Effector CD8-positive, alpha-beta T cell (primary cell): ENCODE measurements at places on chromosomes 6 and 20.

DNA sequence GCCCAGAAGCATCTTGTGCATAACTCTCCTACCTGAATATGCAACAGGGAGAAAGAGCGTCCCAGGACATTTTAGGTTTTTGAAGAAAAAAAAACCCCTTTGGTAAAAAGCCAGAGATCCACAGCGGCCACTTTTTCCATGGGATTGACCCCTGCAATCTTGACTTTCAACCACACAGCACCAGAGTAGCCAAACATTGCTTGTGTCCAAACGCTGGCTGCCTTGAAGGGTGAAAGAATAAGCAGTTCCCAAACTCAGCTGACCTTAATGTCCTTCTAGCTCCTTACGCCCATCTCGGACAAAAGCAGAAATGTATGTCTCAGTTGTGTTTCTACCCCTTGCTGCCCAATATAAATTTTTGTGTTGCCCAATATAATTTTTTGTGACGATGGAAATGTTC lies 1.2 kb upstream of the MOG start:
- DNase-seq: no peak

DNA sequence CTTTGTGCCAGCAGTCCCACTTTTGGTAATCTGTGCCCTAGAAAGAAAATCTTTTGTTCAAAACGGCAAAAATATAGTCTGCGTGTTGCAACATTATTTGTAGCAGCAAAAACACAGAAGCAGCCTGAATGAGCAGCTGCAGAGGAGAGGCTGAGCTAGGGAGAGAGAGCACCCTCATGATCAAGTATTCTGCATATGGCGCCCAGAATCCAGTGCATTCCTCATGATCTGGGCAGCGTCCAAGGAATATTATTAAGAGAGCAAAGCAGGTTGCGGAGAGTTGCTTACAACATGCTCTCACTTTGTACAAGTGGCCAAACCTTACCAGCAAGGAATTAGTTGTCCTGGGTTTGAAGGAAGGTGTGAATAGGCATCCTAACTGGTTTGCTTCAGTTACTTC lies 25.9 kb downstream of the KIZ start:
- DNase-seq: no peak

DNA sequence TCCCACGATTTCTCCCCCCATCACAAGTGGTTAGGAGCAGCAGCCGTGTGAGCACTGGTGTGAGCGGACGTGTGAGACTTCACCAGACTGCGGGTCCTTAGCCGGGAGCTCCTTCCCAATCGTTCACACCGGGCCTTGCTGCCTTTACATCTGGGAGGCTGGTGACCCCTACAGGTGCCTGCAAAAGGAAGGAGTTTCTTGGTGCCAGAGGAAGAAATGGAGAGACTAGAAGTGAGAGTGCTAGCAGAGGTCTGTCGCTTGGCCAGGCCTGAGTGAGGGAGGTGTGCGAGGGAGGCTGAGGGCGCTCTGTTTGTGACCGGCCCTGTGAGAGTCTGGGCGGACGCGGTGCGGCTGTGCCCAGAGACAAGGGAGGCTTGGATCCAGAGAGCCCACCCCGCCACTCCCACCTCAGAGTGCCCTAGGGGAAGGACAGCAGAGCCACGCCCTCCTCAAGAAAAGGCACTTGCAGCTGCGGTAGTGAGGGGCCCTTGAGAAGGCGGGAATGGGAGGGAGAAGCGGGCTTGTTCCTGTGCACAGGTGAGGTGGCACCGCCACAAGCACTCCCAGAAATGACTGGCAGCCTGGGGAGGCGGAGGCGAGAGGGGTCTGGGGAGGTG lies 10.0 kb upstream of the ARMC2 start:
- DNase-seq: no peak

DNA sequence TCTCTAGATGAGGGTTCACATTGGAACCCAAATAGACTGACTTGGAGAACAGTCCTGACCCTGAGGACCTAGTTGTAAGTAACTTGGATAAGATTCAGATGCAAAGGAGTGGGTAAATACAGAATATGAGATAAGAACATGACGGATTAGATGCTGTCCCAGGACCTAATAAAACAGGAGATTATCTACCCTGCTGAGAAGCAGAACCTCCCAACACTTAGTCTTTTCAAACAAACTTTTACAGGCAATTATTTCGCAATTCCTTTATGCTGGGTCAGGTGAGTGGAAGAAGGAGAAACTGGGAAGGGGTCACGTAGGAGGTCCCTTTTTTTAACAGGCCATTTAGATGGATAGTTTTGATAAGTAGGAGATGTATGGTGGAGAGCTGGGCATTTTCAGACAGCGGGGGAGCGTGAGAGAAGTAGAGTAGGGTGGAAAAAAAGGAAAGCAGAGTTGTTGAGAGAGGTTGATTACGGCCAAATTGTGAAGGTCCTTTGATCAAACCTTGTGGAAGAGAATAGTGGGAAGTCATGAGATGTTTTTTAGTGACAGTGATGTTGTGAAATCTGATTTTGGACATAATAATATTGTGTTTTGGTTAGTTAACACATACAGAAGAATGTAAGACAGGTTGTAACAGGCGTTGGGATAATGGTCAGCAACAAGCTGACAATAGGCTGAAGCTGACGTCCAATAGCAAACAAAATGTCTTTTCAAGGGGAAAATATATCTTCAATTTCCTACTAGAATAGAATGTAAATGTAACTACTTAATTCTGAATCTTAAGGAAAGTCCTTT lies 32.8 kb downstream of the FAM83B start:
- no peak for DNase-seq

DNA sequence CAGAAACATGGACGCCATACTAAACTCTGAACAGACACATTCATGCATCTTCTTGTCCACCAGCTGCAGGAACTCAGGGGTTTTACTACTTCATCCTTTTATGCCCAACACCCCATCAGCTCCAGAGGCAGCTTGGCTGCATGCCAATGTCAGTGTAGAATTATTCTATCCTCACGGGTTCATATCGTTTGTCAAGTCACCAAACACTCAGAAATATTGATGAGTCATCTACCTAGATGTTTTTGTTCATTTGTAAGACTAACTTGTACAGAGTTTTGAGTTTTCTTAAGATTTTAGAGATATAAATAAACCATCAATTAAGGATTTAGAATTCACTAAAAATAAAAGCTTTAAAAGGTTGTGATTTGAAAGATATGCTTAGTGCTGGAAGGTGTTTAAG lies 590.7 kb upstream of the FLRT3 start:
- no peak for DNase-seq

GRCh38 chr6:49557177-49557576 lies 6.7 kb downstream of the C6orf141 start:
- DNase-seq: no peak

- DNase-seq: no peak
Observed at GRCh38 chr6:44169886-44170570, 11.4 kb downstream of the CAPN11 start.

- DNase-seq: no peak
Observed at GRCh38 chr6:168133687-168134559, 54.9 kb upstream of the FRMD1 start.

DNA sequence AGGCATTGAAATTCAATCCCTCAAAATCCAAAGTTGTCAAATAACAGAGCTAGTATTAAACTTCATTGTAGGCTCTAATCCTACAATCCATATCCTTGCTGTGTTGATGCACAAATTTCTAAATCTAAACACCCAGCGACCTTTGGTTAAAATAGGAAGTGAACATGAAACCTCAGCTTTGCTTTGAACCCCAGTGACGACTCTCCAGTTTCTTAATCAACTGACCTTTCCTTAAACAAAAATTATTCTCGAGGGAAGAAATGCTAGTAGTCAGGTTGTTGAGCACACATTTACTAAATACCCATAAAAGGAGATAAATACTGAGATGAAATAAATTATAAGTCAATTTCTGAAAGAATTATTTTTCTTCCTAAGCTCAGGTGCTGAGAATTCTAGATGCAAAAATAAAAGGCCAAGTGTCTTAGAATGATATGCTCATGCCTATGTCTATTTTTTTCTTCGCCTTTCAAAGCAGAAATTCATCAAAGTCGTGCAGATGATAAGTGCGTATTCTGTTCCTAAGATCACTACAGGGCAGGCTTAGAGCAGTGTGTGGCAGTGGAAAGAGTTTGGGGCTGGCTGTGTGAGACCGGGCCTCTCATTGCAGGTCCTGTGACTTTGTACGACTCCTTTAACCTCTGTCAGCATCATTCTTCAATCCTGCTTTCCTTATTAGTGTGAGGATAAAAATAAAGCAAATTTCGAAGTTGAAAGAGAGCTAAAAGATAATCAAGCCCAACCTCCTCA lies 208.7 kb downstream of the PRL start:
- no peak for DNase-seq

- no peak for DNase-seq
Observed at GRCh38 chr6:169221264-169221663, 32.4 kb downstream of the THBS2 start.

DNA sequence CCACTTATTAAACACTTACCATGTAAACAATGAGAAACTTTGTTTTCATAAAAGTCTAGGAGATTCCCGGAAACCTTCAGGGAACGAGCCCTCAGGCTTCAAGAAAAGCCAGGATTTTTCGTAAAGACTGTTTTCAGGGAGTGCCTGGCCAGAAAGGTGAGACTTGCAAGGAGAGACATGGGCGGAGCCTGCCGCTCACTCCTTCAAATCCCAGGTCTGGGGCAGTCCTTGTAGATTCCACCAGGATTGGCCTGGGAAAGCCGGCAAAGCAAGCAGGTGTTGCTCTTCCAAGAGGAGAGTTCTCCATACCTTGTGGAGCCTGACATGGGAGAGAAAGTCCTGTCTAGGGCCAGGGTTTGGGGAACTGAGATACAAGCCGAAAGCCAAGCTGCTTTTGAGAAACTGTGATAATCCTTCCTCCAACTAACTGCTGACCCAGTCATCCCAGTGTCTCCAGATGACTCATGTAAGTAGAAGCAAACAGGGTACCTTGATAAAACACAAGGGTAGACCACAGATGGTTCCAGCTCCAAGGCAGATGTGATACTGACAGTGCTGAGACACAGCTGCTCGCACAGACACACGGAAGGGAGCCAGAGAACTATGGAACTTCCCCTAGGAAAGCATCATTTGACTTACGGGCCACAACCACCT lies 69.4 kb upstream of the NAA20 start:
- no peak for DNase-seq

DNA sequence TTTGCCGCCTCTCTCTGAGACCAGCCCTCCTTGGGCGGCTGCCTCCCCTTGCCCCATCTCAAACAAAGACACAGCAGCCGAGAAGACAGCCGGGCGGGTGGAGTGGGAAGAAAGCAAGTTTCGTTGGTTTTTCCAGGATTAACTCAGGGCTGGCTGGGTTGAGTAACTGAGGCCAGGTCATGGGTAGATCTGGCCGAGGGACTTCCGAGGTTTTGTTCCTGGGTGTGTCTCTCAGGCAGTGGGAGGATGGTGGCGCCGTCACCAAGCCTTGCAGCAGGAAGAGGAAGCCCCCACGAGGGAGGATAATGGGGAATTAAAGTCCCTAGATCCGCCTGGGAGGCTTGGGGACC lies 167.2 kb downstream of the TTLL2 start:
- no peak for DNase-seq

- DNase-seq: no peak
Observed at GRCh38 chr20:38601216-38602184, at the start of gene ARHGAP40. ARHGAP40 (plus strand) TSS chr20:38601809.
